ENCODE measurements at places on chromosomes 1 and 21. TPM values are rescaled to one million over a fixed set of nuclear protein-coding genes. Genes with fewer than 3 reads are reported as not detected.
A peak's percentile ranks its signal among the peaks of the same experiment; 100 is the strongest.

GRCh38 chr1:215004121-215004827, 78.3 kb upstream of the KCNK2 start:
- no peak for DNase-seq

DNA sequence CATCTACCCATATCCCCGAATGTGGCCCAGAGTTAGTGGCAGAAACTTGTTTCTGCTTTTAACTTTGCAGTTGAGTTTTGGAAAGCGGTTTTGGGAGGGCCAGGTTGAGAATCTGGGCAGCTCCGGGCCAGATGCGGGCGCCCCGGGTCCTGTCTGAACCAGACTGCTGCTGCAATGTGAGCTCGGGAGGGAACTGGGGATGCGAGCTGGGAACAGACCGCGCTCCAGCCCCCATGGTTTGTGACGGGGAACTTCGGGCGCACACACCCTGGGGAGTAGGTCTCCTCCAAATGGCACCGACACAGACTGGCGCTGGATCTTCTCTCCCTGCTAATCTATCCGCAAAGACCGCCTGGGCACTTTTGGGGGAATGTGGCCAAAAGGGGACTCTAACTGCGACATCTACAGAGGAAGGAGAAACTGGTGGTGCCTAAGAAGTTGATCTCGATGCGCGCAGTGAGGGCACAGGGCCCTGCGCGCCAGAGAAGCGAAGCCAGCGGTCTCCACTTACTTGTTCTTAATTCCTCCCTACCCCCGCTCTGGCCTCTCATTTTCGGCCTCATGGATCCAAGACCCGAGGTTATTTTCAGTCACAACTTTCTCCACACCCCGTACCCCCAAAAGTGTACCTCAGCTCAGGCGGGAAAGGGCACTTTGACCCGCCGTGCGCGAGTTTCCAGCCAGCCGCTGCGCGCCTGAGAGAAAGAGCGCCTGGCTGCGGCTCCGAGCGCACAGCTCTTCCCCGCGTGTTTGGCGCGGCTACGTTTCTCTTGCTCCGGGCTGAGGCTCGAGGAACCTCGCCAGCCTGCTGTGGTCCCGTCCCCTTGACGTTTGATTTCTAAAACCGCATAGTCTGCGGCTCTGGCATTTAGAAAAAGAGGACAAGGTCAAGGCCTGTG, 411.0 kb upstream of the ESRRG start:
- DNase-seq: peak; percentile 49

- DNase-seq: no peak
Observed at GRCh38 chr1:1066403-1067283, 7.5 kb downstream of the RNF223 start.

DNA sequence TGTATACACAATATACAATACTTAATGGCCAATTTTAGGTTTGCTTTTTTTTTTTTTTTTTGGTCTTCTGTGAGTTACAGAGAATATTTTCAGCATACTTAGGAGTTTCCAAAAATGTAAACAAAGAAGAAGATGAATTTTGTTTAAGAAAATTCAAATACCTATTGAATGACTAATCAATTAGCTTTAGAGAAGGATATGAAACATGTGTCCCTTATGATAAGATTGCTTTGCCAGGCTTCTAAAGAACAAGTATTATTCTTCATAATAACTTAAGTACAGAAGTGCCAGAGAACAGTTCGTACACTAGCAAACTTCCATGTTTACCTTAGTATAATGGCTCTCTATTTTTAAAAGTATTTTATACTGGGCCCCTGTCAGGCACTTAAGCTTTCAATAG, 1191.0 kb upstream of the NCAM2 start:
- no peak for DNase-seq

The NTNG1 gene
- total RNA-seq: 3.2 TPM

The TMEM222 gene
- total RNA-seq: 50.0 TPM

The BACH1 gene
- total RNA-seq: 78.8 TPM
